ENCODE measurements at places on chromosomes 2 and 18.

DNA sequence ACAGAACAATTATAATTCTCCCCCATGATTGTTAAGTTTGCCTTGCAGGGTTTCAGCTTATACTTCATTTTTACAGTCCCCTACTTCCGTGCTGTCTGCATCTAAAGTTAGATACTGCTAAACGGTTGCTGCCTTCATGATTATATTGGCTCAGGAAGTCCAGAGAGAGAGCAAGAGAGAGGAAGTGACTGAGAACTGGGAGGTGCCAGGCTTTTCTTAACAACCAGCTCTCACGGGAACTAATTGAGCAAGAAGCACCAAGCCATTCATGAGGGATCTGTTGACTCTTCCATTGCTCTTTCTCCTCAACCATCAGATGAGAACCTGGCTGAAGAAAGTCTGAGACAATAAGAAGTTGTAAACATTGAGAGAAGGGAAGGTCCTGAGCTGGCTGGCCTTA lies 125.5 kb upstream of the SIX2 start:
- DNase-seq, result no peak

DNA sequence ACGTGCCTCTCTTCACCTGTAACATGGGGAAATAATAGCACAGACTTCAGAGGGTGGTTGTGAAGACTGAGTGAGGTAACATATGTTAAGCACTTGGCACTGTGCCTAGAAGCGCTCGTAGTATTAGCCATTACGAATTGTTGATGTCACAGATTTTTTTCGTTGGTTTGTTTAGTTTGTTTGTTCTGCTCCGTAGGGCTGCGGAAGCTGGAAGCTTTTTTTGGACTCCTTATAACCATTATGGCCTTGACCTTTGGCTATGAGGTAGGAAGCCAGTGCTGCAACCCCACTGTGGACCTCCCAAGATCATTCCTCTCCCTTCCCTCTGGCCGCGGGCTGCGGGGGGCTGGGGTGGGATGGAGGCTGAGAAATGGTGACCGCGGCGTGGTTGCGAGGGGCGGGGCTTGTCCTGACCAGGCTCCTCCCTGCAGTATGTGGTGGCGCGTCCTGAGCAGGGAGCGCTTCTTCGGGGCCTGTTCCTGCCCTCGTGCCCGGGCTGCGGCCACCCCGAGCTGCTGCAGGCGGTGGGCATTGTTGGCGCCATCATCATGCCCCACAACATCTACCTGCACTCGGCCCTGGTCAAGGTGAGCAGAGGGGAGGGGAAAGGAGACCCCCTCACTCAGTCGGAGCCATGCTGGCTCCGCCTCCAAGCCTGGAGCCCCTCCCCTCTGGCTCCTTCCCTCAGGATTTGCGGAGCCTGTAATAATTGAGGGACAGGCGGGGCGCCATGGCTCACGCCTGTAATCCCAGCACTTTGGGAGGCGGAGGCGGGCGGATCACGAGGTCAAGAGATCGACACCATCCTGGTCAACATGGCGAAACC lies 5.5 kb downstream of the SLC11A1 start:
- DNase-seq, result no peak

- DNase-seq, result peak; percentile 47
Observed at GRCh38 chr18:3448838-3449511, 997 bp upstream of the TGIF1 start.

- DNase-seq, result no peak
Observed at GRCh38 chr2:221524158-221524557, 47.9 kb downstream of the EPHA4 start.

- no peak for DNase-seq
Observed at GRCh38 chr2:15449556-15450236, 111.4 kb downstream of the NBAS start.

DNA sequence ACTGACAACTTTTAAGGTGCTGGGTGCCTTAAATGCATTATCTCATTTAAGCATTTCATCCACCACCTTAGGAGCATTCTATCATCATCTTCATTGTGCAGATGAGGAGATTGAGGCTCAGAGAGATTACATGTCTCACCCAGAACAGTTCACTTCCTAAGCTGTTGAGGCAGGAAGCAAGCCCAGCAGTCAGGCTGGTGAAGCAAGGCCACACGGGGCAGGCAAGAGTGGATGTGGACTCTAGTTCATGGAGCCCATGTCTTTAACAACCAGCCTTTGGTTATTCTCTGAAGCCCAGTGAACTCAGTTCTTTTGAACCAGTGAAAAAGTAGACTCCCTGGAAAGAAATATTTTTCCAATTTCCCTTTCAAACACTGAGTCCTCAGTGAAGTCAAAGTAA lies 294.8 kb upstream of the MGAT5 start:
- no peak for DNase-seq

DNA sequence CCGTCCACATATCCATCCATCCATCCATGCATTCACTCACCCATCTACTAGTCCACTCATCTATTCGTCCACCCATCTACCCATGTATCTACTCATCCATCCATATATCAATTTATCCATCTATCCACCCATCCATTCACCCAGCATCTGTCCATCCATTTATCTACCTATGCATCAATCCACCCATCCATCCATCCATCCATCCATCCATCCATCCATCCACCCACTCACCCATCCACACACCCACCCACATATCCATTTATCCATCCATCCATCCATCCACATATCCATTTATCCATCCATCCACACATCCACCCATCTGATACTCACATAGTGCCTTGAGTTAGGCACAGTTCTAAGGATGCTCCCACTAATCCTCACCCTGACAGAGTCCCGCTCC lies 99.0 kb downstream of the MBP start:
- no peak for DNase-seq

GRCh38 chr18:36814994-36815393 lies 13.8 kb downstream of the TPGS2 start:
- DNase-seq, result no peak

DNA sequence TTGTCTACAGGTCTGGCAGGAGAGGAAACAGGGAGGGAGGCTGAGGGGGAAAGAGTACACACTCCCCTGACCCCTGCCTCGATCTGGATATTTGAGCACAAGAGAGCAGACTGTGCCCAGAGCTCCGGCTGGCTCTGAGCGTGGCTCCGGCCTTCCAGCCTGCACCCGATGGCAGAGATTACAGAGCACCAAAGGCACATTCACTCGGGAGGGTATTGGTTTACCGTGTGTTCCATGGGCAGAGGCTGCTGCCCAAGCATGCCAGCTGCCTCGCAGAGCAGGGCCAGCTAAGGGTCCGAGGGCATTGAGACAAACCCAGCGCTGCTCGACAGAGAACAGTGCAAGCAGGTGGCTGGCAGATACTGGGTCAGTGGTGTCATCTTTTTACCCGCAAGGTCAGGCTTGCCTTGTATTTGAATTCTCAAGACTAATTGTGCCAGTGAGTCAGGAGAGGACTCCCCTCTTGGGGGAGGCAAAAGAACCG lies 132.2 kb downstream of the TNS1 start:
- DNase-seq, result no peak

DNA sequence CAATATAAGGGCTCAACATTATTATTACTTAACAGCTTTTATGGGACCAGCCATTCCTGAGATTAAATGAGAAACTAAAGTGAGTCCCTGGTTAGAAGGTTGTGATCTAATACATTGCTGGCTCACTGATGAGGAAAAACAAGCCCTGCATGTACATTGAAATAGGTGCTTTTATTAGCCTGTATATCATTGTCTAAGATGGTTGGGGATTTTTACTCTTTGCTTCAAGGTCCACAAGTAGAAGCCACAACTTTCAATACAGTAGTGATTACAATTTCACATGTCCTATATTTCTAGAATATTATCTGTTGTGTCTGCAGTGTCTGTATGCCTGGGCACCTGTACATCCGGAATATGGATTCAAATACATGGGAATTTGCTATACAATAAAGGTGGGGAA lies 104.1 kb upstream of the FZD5 start:
- no peak for DNase-seq

- DNase-seq, result no peak
Observed at GRCh38 chr18:7950380-7951136, 383.4 kb downstream of the PTPRM start.
